ENCODE measurements at places on chromosomes 16 and 17.

DNA sequence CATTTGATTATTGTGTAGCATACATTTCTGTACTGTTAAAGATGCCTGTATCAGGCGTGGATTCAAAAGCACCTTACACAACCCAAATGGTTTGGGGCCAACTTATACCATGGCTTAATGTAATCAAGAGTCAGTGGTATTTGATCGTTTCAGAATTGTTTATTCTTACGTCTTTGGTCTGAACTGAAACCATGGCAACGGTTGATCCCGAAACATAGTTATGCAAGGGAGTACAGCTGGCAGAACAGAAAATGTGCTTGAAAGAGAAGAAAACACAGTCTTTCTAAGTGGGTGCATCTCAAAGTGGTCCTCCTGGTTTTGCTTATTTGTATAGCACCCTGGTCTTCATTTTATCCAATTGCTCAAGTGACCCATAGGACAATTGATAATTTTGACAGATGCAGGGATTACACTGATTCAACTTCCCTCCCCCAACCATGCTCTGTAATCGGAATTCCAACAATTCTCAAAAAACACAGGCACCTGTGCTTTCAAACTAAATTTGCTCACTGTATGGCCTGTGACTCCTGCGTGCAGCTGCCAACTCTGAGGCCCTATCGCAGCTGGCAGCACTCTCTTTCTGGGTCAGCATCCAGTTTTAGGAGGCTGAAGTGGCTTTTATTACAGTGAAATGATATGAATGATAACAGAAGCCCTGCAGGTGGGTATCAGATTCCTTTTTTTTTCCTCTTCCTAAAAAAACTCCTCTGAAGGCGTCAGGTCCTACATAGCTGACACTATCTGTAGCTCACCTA lies 77.0 kb upstream of the AXIN2 start:
- no peak for DNase-seq

GRCh38 chr17:83053021-83053681 lies 26.3 kb upstream of the METRNL start:
- DNase-seq: no peak

GRCh38 chr17:80575057-80575875 lies 30.6 kb downstream of the RPTOR start:
- peak; percentile 90 for DNase-seq

- DNase-seq: no peak
These were observed 5.1 kb upstream of the C17orf113 start for GRCh38 chr17:42055496-42055895.

GRCh38 chr17:6254036-6254435 lies 180.9 kb downstream of the AIPL1 start:
- DNase-seq: no peak

DNA sequence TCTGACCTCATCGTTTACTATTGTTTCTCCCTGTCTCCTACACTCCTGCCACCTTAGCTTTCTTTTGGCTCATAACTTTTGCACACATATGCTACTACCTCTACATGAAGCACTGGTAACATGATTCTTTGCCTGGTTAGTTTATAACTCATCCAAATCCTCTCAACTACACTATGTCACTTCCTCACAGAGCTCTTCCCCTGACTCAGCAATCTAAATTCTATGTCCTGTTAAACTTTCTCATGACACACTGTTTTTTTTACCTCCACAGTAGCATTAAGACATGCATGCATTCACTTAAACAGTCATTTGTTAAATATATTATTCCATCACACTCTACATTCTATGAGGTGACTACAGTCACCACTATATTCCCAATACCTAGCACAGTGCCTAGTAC lies 19.7 kb downstream of the APPBP2 start:
- DNase-seq: no peak

GRCh38 chr17:60493847-60494321 lies 32.2 kb downstream of the APPBP2 start:
- DNase-seq: no peak

DNA sequence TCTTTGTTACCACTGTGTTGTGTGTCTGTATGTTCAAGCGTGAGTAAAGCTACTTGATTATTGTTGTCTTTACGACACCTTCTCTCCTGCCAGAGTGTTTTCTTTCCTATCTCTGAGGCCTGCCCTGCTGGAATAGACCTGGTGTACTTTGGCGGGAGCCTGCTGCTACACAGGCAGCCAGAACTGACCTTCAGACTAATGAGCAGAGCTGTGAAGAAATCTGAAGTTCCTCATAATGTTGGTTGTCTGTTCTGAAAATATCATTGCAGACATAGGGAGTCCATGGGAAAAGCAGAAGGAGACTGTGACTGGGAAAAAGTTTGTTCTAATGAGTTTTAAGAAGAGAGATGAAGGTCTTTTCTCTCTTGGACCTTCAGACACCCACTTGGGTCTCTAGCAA lies 9.8 kb downstream of the RHOT1 start:
- no peak for DNase-seq

DNA sequence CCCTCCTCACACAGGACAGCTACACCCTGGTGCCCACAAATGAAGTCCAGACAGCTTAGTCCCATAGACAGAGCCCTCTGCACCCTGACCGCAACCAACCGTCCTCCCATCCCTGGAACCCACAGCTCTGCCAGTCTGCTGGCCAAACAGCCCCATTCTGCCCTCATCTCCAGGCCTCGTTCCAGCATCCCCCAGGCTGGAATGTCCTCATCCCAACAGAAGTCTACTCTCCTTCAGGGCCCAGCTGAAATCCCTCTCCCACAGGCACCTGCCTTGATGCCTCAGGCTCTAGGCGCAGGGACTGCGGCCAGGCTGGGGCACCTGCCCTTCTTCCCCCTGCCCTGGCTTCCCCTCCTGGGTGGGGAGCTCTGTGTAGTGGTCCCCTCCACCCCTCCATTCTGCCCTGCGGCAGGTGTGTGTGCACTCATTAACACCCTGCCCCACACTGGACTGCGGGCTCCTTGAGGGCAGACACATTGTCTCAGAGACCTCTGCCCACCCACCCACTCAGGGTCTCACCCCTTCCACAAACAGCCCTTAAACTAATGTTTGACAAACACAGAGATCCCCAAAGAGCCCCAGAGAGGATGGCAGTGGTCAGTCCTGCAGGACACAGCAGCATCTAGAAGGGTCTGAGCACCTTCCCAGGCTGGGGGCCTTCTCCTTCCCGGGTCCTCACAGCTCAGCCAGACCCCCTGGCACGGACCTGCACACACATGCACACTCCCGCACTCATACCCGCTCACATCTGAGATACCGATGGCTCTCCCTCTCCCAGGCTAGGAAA lies 820 bp downstream of the GRIN2C start:
- DNase-seq: no peak

DNA sequence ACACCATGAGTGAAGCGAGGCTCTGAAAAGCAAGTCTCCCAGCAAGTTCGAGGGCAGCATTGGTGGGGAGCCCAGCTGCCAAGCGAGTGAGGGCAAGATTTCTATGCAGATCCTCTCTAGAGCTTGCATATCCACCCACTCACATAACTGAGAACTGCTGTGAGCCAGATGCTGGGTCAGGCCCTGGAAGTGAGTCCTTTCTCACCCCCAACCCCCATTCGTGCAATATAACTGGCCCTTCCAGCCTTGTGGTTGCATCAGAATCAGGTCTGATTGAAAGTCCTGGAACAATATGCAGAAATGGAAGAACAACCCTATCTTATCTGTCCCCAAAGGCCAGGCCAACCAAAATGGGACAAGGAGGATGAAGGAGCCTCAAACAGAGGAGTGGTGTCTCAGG lies 146.6 kb downstream of the IRX5 start:
- DNase-seq: no peak

GRCh38 chr16:53805113-53805512 lies 101.2 kb downstream of the FTO start:
- DNase-seq: no peak

DNA sequence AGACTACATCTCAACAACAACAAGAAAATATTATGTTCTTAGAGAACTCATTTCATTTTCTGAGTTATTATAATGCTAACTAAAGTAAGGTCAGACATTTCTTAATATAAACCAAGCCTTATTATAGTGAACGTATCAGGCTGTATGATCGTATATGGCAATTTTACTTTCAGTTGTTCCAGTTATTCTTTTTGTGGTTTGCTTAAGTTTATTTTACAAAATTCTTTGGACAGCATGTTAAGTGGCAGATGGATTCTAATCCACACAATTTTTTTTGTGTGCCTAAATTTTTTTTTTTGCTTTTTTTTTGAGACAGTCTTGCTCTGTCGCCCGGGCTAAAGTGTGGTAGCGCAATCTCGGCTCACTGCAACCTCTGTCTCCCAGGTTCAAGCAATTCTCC lies 59.0 kb downstream of the VMP1 start:
- DNase-seq: no peak

GRCh38 chr16:73717266-73717974 lies 579.2 kb upstream of the PSMD7 start:
- no peak for DNase-seq

GRCh38 chr16:2096853-2097595 lies 38.7 kb downstream of the PKD1 start:
- DNase-seq: no peak

DNA sequence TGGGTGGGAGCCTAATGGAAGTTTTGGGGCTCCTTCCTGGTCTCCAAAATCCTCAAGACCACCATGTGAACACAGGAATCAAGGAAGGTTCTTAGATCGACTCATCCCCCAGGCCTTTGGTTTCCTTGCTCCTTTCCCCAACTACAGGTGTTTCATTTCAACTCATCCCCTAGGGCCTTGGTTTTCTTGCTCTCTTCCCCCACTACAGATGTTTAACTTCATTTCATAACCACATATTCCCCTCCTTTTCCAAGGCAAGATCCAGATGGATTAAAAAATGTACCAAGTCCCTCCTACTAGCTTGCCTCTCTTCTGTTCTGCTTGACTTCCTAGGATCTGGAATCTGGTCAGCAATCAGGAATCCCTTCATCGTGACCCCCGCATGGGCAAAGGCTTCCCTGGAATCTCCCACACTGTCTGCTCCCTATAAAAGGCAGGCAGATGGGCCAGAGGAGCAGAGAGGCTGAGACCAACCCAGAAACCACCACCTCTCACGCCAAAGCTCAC lies at the start of gene CCL11:
Gene CCL11, plus strand, starts transcription at position 457 of the 507 bp plus-strand sequence. CDS start 67 bp downstream, outside the sequence.
- no peak for DNase-seq

DNA sequence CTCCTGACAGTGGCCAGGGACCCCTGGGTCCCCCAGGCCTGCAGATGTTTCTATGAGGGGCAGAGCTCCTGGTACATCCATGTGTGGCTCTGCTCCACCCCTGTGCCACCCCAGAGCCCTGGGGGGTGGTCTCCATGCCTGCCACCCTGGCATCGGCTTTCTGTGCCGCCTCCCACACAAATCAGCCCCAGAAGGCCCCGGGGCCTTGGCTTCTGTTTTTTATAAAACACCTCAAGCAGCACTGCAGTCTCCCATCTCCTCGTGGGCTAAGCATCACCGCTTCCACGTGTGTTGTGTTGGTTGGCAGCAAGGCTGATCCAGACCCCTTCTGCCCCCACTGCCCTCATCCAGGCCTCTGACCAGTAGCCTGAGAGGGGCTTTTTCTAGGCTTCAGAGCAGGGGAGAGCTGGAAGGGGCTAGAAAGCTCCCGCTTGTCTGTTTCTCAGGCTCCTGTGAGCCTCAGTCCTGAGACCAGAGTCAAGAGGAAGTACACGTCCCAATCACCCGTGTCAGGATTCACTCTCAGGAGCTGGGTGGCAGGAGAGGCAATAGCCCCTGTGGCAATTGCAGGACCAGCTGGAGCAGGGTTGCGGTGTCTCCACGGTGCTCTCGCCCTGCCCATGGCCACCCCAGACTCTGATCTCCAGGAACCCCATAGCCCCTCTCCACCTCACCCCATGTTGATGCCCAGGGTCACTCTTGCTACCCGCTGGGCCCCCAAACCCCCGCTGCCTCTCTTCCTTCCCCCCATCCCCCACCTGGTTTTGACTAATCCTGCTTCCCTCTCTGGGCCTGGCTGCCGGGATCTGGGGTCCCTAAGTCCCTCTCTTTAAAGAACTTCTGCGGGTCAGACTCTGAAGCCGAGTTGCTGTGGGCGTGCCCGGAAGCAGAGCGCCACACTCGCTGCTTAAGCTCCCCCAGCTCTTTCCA lies 25.1 kb downstream of the C1QTNF1 start:
- no peak for DNase-seq

DNA sequence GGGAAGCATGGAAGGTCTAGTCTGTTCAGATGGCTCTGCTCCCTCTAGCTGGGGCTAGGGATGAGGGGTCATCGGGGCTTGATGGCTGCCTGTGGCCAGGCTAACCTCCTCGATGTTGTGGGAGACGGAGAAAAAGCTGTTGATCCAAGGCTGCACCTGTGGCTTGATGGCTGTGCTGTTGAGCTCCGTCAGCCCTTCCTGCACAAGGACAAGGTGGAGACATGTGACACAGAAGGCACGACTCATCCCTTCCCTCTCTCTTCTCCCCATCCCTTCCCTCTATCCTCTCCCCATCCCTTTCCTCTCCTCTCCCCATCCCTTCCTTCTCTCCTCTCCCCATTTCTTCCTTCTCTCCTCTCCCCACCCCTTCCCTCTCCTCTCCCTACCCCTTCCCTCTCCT lies 28.2 kb downstream of the FCSK start:
- no peak for DNase-seq

- DNase-seq: no peak
These were observed 88.1 kb downstream of the ADCY9 start for GRCh38 chr16:4028144-4028543.

DNA sequence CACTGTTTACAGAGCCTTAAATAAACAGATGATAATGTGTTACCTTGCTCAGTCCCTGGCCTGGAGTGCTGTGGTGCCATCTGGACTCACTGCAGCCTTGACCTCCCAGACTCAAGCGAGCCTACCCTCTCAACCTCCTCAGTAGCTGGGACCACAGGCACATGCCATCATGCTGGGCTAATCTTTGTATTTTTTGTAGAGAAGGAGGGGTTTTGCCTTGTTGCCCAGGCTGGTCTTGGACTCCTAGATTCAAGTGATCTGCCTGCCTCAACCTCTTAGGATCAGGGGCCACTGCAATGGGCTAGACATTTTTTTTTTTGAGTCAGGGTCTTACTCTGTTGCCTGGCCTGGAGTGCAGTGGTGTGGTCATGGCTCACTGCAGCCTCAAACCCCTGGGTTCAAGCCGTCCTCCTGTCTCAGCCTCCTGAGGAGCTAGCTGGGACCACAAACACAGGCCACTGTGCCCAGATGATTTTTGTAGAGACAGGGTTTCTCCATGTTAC lies 5.0 kb upstream of the NAGLU start:
- no peak for DNase-seq

GRCh38 chr17:63931981-63932561 lies at the start of gene CD79B:
Gene CD79B (minus strand): TSS chr17:63932331. CDS start chr17:63932261, 70 bp downstream.
- DNase-seq: peak; percentile 24

- no peak for DNase-seq
These were observed 113.5 kb downstream of the DYNLRB2 start for GRCh38 chr16:80654094-80654862.

All from CD4-positive, alpha-beta T cell treated with Interleukin-15 for 4 hours (primary cell).